ENCODE measurements at places on chromosomes 2 and 18.

DNA sequence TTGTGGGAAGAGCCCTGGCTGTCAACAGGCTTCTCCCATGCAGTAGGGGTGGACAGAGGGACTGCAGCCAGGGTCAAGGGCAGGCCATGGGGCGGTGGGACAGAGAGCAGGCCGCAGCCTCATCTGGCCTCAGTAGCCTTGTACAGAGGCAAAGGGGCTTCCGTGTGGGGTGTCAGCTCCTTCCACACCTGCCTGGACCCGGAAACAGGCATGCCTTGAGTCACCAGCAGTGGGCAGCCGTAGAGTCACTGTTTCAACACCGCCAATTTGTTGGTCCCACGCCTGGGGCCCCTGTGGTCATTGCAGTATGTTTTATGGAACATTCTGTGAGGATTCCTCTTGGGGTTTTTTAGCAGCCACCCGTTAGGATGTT is 173.0 kb downstream of the SMAD7 start:
- peak; percentile 72 for DNase-seq

DNA sequence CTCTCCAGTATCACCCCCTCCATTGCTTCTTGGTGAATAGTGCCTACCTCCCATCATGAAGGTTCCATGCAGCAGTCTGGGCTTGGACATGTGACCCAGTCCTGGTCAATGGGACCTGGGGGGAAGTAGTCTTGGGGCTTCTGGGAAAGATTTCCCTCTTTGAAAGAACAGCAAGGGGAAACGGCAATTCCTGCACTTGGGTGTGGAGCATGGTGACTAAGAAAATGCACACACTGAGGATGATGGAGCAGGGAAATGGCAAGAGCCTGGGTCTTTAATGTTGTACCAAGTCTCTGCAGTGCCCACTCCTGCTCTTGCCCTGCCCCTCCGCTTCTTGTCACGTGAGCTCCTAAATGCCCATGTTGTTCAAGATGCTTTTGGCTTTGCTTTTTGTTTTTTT is 131.4 kb upstream of the SIX2 start:
- DNase-seq, result no peak

- peak; percentile 73 for DNase-seq
Observed at GRCh38 chr2:118774458-118775133, 72.9 kb downstream of the EN1 start.

DNA sequence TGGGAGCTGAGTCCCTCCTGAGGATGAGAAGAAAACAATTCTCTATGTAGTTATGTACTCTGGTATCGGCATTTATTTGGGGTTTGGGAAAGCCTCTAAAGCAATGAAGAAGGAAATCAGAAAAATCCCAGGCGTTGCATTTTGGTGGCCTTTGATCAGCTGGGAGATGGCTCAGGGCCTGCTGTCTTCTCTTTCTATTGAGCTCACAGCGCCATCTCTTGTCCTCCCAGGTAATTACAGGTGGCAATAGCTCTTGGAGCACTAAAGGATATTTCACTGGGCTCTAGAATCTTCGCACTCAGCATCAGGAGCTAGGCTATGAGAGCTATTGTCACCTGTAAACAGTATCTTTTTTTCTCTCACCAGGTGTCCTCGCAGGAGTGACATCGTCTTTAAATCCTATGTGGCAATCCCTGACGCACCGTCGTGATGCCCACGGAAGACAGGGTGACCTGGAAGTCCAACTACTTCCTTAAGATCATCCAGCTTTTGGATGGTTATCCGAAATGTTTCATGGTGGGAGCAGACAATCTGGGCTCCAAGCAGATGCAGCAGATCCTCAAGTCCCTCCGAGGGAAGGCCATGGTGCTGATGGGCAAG is 76.1 kb upstream of the PMAIP1 start:
- peak; percentile 80 for DNase-seq

- DNase-seq, result no peak
Observed at GRCh38 chr2:1173528-1173927, 222.9 kb downstream of the SNTG2 start.

- DNase-seq, result no peak
Observed at GRCh38 chr2:127585270-127585807, 49.9 kb downstream of the MYO7B start.
